ENCODE measurements at places on chromosomes 4 and X.

- DNase-seq, result no peak
These were observed 700.5 kb downstream of the TRIML1 start for GRCh38 chr4:188839704-188840103.

- DNase-seq, result no peak
These were observed 14.2 kb upstream of the TCEAL4 start for GRCh38 chrX:103571121-103571520.

- DNase-seq, result no peak
These were observed 90.2 kb upstream of the SLITRK2 start for GRCh38 chrX:145727476-145727875.

GRCh38 chr4:6383009-6383404, 89.4 kb downstream of the PPP2R2C start:
- no peak for DNase-seq

- DNase-seq, result no peak
These were observed 33.4 kb downstream of the ADGRA3 start for GRCh38 chr4:22482250-22483127.

Data from retinal pigment epithelial cell (primary cell).